ENCODE measurements at places on chromosomes 1 and 21.

DNA sequence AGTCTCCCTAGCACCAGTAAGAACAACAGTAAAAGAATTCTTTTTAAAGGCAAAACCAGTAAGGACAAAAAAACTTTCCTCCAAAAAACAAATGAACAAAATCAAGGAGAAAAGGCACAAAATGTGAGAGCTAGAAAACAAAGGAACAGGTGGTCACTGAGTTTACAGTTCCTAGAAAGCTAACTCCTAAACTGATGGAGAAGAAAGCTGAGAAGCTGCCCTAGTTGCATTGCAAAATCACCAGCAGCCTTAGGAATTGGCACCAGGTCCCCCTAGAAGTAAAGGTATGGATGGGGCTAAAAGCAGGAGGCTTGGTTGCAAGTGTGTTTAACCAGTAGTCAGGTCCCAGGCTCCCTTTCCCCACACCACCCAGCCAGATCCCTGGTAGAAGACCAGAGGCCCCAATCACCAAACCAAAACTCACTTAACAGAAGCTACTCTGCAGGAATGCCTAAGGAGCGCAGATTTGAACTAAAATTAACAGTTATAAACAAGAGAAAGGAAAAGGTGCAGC lies 47.6 kb downstream of the RAB3GAP2 start:
- no peak for DNase-seq

GRCh38 chr21:29506947-29507346 lies 208.2 kb downstream of the BACH1 start:
- no peak for DNase-seq

GRCh38 chr1:41454406-41454805 lies 30.1 kb downstream of the EDN2 start:
- DNase-seq, result no peak

- peak; percentile 96 for DNase-seq
These were observed 10.8 kb upstream of the FAAP20 start for GRCh38 chr1:2205191-2205952.

- peak; percentile 75 for DNase-seq
These were observed 16.9 kb upstream of the ARHGAP29 start for GRCh38 chr1:94254073-94254810.

DNA sequence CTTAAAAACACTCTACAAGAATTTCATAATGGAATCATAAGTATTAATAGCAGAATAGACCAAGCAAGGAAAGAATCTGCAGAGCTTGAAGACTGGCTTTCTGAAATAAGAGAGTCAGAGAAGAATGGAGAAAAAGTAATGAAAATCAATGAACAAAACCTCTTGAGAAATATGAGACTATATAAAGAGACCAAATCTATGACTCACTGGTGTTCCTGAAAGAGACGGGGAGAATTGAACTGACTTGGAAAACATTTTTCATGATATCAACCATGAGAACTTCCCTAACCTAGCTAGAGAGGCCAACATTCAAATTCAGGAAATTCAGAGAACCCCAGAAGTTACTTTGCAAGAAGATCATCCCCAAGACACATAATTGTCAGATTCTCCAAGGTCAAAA lies 85.6 kb downstream of the GDAP2 start:
- peak; percentile 22 for DNase-seq

GRCh38 chr21:26199456-26199855 lies 28.9 kb upstream of the APP start:
- DNase-seq, result no peak

GRCh38 chr21:18170829-18171228 lies 73.8 kb upstream of the CHODL start:
- DNase-seq, result no peak

GRCh38 chr1:155093911-155094621 lies 15.4 kb downstream of the EFNA3 start:
- peak; percentile 78 for DNase-seq

DNA sequence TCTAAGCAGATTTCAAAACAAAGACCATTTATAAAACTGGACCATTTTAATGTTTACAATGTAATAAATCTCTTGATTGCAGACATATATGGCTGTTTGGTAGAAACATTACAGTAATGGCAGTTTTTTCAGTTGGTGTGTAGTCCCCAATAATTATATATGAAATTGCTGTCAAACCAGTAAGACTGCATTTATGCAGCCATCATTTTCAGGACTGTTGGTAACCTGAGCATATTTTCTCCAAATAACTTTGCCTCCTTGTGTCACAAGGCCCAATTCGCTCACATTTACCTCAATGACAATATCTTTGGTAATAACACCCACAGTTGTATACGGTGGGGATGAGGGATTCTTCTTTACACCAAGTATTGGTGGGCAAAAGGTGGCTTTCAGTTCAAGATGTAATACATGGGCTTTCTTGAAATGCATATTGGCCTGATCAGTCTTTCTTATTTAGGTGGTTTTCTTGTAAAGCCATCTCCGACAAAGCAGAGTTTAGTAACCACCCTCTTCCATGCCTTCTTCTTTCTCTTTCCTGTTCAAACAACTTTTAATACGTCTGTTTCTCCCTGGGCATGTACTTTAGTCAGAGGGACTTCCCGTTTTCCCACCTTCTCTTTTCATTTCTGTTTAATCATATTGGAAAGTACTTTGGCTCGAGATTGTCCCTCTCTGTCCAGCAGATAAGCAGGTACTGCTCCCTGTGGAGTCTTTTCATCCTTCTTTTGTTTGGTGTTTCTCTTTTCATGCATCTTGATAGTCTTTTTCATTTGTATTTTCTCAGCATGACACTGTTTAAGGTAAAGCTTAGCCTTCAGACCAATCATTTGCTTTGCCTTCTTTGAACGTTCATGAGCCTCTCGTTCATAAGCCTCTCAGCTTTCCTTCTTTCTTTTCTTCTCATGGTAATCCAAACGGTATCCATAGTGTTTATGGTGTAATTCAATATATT lies 30.4 kb downstream of the ATP2B4 start:
- DNase-seq, result no peak

DNA sequence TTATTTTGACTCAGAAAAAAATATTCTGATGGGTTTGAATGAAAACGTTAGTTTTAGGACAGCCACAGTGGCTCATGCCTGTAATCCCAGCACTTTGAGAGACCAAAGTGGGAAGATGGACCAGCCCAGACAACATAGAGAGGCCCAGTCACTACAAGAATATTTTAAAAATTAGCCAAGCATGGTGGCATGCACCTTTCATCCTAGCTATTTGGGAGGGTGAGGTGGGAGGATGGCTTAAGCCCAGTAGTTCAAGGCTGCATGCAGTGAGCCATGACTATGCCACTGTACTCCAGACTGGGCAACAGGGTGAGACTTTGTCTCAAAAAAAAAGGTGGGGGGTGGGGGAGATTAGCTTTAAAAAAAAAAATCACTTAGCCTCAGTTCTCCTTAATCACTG lies 127.5 kb downstream of the LBR start:
- no peak for DNase-seq

- no peak for DNase-seq
These were observed 80.4 kb upstream of the EFHD2 start for GRCh38 chr1:15329104-15329820.

DNA sequence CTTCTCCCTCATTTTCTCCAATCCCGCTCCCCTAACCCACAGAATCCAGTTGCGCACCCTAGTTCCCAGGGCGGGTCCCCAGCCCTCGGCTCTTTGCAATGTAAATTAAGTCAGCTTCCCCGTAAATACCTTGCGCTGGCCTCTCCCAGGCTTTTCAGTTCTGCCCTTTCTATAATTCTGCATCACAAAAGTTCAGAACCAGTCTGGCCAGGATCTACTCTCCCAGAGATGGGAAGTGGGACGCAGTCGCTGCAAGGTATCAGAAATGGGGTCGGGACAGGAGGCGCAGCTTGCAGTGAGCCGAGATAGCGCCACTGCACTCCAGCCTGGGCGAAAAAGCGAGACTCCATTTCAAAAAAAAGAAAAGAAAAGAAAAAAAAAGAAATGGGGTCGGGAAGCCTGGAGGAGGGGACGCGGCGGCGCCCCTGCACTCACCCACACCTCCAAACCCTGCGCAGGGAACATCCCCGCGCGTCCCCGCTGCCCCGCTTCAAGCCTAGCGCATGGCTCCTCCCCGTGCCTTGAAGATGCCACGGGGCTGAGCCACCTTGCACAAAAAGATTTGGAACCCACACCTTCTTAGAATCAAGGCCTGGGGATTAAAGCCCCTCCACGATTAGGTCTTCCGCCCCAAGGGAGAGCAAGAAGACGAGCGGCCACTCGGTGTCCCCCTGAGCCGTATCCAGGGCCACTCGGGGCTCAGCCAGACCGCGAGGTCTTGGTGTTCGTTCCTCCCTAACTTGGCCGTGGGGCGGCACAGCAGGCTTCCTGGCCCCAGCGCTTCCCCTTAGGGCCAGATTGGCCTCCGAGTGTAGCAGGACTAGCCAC lies 27.2 kb upstream of the ITLN2 start:
- no peak for DNase-seq

GRCh38 chr1:203665993-203666392 lies 39.4 kb downstream of the ATP2B4 start:
- DNase-seq, result no peak

DNA sequence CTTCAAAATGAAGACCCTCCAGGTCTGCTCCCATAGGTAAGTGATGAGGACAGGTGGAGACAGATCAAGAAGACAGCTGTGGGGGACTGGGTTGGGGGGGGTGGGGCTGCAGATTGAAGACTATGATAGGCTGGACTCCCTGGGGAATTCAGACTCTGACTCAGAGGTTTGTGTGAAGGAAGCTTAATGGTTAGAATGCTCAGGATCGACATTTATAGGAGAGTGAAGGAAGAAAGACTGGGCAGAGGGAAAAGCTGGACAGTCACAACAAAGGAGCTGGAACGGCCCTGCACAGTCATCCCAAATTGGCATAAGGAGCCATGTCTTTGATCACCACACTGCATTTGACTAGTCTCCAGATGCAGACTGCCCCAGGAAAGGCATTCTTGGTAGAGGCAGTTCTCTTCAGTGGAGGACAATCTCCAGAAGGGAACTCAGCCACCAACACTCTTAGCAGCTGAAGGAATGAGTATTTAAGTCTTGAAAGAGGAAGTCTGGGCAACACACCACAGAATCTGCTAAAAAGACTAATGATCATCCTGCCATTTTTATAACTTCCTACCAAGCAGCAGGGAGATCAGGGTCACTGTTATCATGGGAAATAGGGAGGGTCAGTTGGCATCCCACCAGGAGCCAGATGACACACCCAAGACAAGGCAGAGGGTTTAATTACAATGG lies 120.0 kb upstream of the ZC3H11B start:
- no peak for DNase-seq

DNA sequence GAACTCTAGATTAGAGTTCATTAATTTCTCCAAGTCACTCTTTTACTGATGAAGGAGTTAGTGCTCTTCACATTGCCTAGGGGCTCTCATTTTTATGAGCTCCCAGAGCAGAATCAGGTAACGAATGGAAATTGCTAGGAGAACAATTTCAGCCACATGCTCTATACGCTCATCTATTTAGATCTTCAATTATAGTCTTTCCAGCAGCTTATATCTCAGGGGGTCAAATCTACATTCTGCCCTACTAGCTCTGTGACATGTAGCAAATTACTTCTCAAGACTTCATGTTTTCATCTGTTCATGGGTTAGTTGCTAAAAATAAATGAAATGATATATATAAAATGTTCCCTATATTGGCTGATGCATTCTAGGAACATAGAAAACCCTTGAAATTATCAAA lies 183.6 kb downstream of the PLPP3 start:
- DNase-seq, result no peak

DNA sequence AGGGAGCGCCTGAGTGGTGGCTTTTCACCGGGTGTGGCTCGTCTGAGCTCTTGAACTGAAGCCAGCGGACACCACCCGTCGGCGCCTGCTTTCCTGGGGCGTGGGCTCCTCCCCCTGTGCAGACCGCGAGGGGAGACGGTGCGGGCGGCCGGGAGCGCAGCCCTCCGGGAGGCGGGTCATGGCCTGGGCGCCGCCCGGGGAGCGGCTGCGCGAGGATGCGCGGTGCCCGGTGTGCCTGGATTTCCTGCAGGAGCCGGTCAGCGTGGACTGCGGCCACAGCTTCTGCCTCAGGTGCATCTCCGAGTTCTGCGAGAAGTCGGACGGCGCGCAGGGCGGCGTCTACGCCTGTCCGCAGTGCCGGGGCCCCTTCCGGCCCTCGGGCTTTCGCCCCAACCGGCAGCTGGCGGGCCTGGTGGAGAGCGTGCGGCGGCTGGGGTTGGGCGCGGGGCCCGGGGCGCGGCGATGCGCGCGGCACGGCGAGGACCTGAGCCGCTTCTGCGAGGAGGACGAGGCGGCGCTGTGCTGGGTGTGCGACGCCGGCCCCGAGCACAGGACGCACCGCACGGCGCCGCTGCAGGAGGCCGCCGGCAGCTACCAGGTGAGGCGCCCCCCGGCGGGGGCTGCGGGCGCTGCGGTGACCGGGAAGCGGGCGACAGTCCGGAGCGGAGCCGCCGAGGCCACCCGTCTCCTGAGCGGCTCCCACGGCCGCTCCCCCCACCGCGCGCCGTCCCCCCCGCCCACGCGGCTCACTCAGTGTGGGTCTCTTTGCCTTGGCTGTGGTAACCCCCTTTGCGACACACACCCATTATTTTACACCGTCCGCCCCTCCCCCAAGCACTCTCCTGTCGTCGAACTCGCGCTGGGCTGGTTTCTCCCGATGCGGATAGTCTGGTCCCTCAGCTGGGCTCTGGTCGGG lies at the start of gene TRIM58:
TRIM58 (plus strand) TSS at position 119 of the 916 bp plus-strand sequence; CDS start at position 179, 60 bp downstream.
- DNase-seq, result no peak

DNA sequence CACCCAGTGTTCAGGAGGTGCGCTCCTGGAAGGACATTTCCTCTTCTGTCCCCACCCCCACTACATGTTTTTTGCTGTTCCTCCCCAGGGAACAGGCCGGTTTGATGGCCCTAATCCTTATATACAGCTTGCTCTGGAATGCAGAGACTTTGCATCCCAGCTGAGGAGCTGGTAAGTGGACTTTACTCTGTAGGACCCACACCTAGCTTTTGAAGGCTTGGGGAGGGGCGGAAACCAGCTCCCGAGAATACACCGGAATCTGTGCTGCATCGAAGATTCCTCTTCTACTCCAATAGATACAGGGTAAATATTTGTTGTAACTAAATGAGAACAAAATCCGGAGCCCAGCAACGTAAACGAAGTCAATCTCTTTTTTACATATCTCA lies 1.2 kb upstream of the CGN start:
- DNase-seq, result no peak

DNA sequence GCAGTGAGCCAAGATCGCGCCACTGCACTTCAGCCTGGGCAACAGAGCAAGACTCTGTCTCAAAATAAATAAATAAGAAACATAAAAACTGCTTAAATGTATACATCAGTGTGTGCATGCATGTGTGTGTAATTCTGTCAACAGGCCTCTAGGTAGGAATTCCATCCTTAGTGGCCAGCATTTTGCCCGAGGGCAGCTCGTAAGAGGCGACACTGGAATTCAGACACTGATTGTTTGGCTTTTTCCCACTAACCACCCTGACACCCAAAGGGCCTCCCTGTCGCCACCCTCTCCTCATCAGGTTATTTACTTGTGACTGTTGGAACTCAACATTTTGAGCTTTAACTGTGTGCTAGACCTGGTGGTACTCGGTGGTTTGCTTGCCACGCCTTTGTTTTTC lies 64.0 kb upstream of the KIF1B start:
- DNase-seq, result no peak

DNA sequence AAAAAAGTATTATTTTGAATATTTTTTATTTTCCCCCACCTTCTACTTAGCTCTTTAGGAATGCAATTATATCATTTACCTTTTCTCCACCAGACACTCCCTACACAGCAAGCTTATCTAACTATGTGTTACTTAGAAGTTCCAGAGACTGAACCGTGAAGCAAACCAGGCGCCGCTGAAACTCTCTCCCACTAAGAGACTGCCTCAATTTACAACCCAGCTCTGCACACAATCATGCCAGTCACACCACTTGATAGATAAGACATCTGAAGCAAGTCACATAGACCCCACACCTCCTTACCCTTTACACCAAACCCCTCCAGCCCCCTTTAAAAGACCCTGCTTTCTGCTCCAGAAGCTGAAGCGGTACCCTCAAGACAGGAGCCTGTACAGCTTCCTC lies 245.5 kb downstream of the S1PR1 start:
- DNase-seq, result no peak
